Stimulated activated CD4-positive, alpha-beta T cell treated with anti-CD3 and anti-CD28 coated beads, TNF-alpha, amount 100 ng/mL, for 4 hours (primary cell): ENCODE measurements at places on chromosomes 1 and 21.

GRCh38 chr1:1917995-1918900 is 831 bp downstream of the TMEM52 start:
- DNase-seq, result no peak

DNA sequence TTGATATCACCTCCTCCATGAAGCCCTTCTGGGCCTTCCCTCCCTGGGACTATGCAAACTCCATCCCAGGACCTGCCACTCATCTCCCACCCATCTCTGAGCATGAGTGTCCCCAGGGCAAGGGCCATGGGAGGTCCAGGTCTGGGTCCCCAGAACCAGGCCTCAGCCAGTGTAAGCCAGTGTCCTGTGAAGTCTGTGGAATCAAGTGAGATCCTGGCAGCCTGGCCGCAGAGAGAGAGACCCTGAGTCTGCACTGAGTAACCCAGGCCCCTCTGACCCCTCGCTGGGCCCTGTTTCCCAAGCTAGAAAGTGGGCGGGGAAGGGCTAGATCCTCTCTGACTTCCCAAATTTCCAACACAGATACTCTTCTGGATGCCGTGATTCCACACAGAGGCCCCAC is 132.7 kb downstream of the DMRTB1 start:
- no peak for DNase-seq

GRCh38 chr1:111707906-111708305 is 31.3 kb downstream of the INKA2 start:
- no peak for DNase-seq

DNA sequence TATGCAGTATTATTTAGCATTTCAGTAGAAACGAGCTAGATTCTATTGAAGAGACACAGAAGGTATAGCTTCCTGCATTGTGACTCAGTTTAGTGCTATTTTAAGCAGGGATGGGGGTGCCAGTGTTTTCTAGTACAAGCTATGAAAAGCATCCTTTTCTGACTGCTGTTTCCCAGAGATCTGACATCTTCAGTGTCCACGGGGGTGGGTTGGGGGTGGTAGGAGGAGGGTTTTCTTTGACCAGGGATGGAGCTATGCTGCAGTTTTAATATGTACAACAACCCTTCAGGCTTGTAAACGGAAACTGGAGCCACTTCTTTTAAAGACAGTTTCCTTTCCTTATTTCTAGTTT is 2.7 kb upstream of the NEGR1 start:
- no peak for DNase-seq

GRCh38 chr1:184929711-184930202 is 44.6 kb downstream of the NIBAN1 start:
- DNase-seq, result no peak

DNA sequence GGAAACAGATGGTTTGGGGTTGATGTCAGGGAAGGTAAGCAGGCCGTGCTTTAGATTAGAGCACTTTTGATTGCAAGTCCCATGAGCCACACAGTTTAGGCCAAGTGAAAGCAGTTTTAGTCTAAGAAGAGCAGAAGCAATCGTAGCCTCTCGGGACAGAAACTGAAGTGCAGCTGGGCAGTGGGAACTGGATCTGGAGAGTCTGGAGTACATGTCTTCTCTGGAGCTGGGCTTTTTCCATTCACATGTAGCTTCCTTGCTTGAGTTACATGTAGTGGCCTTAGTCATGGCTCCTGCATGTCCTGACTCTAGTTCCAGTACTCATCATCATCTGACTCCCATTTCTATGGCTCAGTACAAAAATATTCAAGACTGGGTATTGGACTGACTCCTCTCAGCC is 16.7 kb downstream of the CAMTA1 start:
- no peak for DNase-seq

GRCh38 chr1:24222008-24222605 is 35.0 kb upstream of the IFNLR1 start:
- no peak for DNase-seq

GRCh38 chr1:241470908-241471590 is 48.5 kb downstream of the FH start:
- no peak for DNase-seq

DNA sequence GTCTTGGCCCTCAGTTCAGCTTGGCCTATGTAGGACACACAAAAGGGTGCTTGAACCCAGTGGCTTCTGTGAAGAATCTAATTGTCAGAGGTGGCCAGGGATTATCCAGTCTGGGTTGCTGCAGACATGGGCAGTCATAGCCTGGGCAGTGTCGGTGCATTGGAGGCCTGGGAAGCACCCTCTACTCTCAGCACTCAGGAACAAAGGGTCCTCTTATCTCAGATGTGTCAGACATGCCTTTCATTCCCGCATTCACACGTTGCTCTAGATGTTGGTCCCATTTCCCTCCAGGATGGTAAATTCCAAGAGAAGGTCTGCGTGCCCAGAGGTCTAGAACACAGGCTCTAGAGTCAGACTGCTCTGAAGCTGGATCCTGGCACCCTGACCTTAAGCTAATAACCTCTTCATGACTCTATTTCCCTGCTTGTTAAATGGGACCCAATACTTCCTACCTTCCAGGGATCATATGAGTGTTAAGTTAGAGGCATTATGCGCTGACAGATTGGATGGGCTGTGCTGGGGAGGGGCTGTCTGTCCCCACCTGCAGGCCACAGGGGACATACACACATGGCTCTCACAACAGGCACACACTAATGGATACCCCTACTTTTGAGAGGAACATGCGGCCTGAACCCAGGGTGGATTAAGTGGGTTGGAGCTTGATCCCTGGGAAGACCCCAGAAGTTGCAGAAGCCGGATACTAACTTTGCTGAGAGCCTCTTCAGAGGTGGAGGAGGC is 16.5 kb upstream of the EDN2 start:
- DNase-seq, result no peak

DNA sequence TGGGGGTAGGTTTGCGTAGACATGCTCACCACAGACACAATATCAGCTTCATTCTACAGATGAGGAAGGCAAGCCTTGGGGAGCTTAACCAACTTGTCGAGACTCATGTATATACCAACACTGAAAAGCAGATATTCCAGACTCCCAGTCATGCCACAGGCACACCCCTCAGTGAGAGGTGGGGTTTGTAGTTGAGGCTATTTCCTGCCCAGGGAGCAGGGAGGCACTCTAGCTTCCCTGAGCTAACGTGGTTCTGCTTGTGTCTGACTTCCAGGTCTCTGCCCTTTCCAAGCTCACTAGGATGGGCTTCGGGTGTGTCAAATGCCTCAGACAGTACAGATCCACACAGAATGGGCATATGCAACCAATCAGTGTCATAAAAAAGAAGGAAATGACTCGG is 122.3 kb upstream of the RUNX1 start:
- no peak for DNase-seq

DNA sequence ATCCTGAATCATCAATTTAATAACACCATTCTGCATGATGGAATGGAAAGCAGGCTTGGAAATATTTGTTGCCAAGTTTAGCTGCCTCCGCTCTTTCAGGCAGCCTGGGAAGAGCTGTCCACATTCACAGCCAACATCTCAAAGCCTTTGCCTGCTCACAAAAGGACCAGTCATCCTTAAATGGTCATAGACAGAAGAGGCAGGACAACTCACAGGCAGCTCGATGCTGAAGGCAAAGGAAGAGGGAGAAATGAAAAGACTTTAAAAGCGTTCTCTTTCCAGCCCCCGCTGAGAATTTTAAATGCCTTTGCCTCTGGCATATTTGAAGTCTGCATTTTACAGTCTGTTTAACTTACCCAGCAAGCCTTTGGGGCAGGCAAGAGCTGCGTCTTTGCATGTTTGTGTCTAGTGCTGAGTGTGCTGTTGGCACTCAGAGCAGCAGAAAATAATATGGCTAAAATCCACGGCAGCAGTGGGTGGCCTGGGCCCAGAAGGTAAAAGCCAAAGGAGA is 68.9 kb downstream of the NMNAT2 start:
- no peak for DNase-seq

DNA sequence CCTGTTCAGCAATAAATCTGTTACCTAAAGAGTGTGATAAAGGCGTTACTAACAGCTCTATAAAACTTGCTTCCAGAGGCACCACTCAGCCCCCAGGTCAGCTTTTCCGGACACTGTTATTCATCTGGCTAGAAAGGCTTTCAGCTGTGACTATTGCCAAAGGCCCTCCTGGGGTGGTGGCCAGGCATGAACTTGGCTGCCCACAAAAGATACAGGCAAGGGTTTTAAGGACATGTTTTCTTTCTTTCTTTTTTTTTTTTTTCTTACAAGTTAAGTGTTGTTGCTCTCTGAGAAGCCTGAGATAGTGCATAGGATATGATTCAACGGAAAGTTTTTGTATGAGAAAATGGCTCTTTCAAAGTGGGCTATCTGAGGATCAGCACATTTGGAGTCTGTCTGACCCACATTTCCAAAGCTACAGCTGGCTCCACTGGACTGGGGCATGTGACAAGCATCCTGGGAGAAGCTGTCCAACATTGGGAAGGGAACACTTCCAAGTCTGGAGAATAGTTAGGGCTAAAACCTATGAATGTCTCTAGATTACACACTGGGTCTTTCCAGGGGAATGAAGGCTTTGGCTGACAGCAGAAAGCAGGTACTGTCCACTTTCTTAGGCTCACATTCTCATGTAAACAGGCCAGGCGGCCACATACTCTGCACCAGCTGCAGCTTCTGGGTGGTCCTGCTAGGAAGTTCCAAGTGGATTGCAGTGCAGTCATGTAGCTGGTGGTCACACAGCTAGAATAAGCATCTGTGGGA is 639.7 kb downstream of the LMO4 start:
- no peak for DNase-seq

DNA sequence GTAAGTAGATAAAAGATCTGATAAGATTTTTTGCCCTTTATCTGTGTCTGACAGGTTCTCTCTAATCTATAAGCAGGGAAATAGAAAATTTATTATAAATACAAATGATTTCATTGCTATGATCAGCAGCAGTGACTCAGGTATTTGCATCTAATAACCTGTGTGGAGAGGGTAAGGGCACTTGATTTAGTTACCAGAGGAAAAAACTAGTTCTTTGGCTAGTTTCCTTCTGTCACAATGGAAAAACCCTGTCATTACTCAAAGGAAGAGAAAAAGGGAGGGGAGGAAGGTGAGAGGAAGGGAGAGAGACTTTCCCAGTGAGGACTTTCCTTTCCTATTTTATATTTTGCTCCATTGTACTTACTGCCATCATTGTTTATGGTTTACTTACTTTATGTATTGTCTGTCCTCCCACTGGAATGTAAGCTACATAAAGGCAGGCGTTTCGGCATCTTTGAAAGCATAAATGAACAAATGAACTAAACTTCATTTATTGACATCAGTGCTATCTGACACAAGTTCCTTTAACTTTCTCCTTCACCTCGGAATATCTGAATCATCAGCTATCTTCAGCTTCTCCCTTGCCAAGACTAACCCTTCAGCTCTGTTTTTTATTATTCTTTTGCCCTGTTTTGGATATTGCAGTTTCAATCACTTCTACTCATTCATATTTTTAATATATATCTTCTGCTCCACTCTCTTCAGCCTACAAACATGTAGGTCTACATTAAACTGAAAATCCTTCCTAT is 34.9 kb downstream of the WDR3 start:
- no peak for DNase-seq

DNA sequence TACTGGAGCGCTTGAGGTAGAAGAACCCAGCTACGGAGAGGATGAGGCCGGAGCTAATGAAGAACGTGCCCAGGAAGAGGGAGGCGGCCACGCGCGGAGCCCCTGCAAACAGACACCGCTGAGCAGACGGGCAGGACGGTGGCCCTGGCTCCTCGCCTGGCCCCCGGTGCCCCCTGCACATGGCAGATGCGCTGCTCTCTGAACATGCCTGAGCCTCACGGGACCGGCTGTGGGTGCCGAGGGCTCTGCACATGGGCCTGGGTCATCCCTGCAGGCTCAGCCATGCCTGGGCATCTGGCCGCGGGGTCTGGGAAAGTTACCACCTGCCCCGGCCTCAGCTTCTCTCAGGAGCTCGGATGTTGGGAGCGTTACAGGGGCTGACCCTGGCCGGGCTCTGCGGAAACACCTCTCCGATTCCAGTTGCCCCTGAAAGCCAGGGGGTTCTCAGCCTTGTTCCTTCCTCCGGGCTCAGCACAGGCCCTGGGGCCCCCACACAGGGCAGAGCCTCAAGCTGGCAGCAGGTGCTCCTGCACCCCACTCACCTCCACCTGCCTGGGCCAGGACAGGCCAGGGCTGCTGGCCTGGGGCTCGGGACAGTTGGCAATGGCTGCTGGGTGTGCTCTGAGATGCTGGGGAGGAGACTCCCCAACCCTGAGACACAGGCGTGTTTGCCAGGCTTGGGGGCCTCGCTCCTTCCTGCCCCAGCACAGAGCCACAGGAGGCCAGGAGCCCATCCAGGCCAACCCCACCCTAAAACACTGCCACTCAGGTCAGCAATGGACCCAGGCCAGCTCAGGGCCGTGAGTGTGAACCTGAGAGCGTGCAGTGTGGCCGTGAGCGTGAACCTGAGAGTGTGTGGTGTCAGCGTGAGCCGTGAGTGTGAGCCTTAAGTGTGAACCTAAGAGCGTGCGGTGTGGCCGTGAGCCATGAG is 12.1 kb upstream of the RNF223 start:
- DNase-seq, result no peak

GRCh38 chr21:45430521-45431501 is 25.8 kb downstream of the COL18A1 start:
- no peak for DNase-seq

DNA sequence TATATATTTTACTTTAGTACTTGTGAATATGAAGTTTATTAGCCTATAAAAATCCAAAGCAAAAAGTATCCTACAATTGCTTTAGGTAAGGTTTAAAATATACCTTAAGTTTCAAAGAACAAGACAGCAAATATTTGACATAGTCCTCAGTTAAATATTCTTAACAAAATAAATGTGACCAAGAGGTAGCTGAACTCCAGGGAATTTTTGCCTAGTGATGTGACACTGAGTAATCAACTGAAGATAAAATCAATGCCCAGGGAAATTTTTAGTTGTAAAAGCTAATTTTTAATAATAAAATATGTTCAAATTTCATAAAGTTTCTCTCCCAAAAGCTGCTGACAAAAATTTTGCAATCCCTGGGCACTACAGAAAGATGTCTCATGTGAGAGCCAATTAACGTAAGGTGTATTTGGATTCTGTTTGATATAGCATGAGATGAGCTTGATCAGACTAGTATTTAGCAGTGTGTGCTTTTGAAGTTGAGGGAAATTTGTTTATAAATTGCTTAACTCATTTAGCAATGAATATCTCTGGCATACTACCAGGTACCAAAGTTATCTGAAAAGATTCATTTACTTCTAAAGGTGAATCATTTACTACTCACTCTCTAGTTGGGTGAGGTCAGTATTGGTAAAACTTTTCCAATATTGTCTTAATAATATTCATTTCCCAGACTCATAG is 80.2 kb upstream of the PALMD start:
- DNase-seq, result no peak

- DNase-seq, result no peak
These were observed 450.7 kb downstream of the NEGR1 start for GRCh38 chr1:71831646-71832045.

DNA sequence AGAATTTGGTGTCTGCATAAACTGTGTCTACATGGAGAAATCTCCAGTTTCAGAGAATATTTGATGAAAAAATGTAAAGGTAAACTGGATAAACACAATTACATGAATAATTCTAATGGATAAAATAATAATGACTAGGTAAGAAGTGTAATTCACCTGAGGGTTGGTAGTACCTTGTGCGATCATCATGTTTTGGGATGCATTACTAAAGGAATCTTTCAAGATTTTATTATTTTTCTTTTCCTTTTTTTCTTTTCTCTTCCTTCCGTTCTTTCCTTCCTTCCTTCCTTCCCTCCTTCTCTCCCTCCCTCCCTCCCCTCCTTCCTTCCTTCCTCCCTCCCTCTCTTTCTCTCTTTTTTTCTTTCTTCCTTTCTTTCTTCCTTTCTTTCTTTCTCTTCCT is 818.7 kb downstream of the LTN1 start:
- DNase-seq, result no peak

GRCh38 chr1:31959521-31960340 is 21.6 kb upstream of the PTP4A2 start:
- no peak for DNase-seq
